Stimulated activated naive B cell treated with anti-CD40 and anti-IgM and Interleukin-4, amounts not matched to agents 10 μg/mL and 1 μg/mL and 100 μg/mL, for 72 hours (primary cell): ENCODE measurements at places on chromosomes 1 and 21.

DNA sequence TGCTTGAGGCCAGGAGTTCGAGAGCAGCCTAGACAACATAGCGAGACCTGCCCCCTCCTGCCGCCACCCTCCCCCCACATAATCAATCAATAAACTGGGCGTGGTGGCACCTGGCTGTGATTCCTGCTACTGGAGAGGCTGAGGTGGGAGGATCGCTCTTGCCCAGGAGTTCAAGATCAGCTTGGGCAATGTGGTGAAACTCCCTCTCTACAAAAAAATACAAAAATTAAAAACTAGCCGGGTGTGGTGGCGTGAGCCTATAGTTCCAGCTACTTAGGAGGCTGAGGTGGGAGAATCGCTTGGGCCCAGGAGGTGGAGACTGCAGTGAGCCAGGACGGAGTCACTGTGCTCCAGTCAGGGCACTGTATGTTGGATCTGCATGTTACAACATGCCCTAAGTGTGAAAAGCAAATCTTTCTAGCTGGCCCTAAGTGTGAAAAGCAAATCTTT is 7.0 kb upstream of the MDM4 start:
- DNase-seq: no peak

GRCh38 chr1:200107004-200107470 is 79.5 kb downstream of the NR5A2 start:
- no peak for DNase-seq

DNA sequence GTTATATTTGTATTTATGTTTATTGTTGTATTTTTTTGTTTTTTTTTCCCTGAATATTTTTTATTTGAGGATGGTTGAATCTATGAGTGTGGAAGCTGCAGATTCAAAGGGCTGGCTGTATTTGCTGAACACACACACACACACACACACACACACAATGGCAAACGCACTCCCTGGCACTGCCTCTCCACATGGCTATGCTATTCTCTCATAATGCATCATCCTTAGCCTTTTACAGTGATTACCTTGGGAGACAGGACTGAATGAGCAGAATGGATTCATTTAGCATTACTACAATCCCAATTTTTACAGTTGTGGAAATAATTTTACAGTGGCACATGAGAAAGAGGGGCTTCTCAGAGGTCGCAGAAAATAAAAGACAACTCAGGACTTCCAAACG is 390.1 kb downstream of the PCP4 start:
- no peak for DNase-seq

- no peak for DNase-seq
These were observed 2.1 kb downstream of the TCHHL1 start for GRCh38 chr1:152086760-152087159.

DNA sequence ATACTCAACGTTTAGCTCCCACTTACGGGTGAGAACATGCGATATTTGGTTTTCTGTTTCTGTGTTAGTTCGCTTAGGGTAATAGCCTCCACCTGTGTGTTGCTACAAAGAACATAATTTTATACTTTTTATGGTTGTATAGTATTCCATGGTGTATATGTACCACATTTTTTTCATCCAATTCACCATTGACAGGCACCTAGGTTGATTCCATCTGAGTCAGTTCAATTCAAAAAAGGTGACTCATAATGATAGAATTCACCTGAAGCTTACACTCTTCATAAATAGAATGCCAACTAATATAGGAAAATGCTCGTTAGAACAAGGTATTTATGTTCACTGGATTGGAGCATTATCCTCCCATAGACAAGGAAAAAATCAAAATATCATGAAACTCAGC is 38.5 kb downstream of the RGS4 start:
- no peak for DNase-seq

- DNase-seq: no peak
These were observed 41.6 kb downstream of the CD58 start for GRCh38 chr1:116529199-116529631.

DNA sequence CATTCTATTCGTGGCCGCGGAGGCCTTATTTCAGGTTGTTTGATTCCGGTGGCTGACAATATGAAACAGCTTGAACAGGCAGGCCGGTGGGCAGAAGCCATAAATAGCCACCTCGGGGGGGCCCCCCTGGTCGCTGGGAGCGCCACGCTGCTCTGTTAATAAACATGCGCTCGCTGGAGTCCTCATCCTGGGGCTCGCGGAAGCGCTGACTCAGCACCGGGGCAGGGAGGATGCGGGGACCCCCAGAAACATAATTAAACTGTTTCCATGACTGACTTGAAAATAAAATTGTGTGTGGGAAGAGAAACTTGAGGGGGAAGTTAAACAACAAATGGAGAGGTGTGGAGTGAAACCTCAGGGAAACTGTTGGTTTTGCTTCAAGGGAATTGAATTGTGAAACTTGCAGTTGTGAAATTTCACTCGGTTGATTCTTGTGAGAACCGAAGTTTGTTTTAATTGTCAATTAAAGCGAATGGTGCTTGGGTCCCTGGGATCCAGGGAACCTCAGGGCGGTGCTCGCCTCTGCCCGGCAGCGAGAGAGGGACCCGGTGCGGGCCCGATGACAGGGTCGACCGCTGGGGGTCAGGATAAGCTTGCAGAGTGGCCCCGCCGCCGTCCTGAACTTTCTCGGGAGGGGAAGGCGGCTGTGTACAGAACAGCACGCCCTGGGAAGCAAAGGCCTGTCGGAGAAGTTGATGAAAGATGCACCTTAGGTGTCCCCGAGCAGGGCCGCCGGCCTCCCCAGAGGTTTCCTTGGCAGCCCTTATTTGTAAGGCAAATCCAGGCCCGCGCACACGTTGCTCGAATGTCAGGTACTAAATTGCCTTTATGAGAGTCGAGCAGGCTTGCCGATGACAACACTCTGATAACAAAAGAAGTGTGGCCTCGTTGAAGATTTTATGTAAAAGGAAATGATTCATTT is 176.9 kb upstream of the LMO4 start:
- peak; percentile 54 for DNase-seq
